ENCODE measurements at places on chromosomes 7 and 10.

DNA sequence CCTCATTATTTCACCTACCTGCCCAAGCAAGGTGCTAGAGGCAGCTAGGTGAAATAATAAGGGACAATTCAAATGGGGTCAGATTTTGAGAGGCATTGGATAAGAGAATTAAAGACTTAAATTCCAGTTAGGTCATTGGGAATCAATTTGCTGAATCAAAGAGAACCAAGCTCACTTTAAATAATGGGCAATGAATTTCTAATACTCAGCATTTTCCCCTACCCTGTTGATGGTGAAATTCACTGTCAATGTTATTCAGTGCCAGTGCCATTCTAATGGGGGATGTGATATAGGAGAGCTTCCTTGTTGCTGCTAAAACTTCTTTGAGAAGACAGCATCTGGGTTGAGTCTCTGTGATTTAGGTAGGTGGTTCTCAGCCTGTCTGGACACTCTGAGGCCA lies 509.3 kb downstream of the PHTF2 start:
- no peak overlapping the region for H3K27ac ChIP-seq
- no peaks in the 10 kb centered on the region for H3K4me1 ChIP-seq
- H3K27me3 ChIP-seq, result no peaks in the 10 kb centered on the region
- DNase-seq, result no peak

GRCh38 chr7:73557397-73558257 lies at the start of gene BCL7B:
Gene BCL7B (minus strand): TSS chr7:73557690. CDS start chr7:73557578, 112 bp downstream.
- peak; percentile 83 for DNase-seq
- H3K27me3 ChIP-seq, result 0 out of 2 replicates have a peak, but pooled peaks cover 3% of the 10 kb centered on the region
- no peaks in the 10 kb centered on the region for H3K4me1 ChIP-seq
- H3K36me3 ChIP-seq, result peaks cover 12% of the 10 kb centered on the region
- H3K4me3 ChIP-seq, result peak within 1 kb of the TSS; percentile 90

- no peak for DNase-seq
- no peak overlapping the region for H3K4me3 ChIP-seq
- no peaks in the 10 kb centered on the region for H3K4me1 ChIP-seq
- H3K36me3 ChIP-seq, result no peaks in the 10 kb centered on the region
- H3K27me3 ChIP-seq, result no peaks in the 10 kb centered on the region
- H3K27ac ChIP-seq, result no peak overlapping the region
Measured at GRCh38 chr7:140225562-140226249, 48.9 kb upstream of the KDM7A start.

GRCh38 chr7:26348234-26348851 lies 56.7 kb downstream of the SNX10 start:
- no peak overlapping the region for H3K4me3 ChIP-seq
- no peak overlapping the region for H3K27ac ChIP-seq
- DNase-seq, result no peak
- H3K36me3 ChIP-seq, result 0 out of 2 replicates have a peak, but pooled peaks cover 3% of the 10 kb centered on the region

DNA sequence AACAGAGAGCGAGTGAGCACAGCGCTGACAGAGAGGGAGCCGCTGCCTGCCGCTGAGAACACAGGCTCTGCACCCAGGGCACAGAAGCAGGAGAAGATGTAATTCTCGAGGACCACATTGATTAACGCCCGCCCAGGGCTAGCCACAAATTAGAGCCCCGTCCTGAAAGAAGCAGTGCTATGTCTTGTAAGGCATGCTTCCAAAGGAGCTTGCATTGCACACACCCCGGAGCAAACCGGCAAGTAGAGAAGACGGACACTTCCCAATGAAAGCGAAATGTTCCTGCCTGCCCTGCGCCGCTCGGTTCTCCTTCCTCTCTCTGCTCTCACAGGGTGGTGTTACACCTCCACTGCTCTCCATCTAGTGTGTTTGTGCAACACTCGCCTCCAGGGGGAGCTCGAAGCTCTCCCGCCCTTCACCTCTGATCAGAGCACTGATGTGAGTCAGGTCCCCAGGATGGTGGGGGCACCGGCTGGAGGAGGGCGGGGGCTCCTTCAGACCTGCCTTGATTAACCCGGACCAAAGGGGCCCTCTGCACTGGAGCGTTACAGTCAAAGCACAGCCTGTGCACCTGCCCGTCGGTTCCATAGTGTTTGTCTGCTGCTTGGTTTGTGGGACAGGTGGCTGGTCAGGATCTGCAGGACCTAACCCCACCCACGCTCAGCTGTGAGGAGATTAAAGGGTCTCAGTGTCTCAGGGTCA lies 316.5 kb downstream of the ADARB2 start:
- peak overlapping the region; percentile 82 for H3K4me3 ChIP-seq
- H3K27ac ChIP-seq, result no peak overlapping the region
- DNase-seq, result peak; percentile 93
- no peaks in the 10 kb centered on the region for H3K4me1 ChIP-seq
- H3K27me3 ChIP-seq, result no peaks in the 10 kb centered on the region

Measured in H9 (cell line).